KBM-7 (cell line): ENCODE measurements at places on chromosomes 6 and 20.

GRCh38 chr20:5729348-5729747 is 20.9 kb upstream of the SHLD1 start:
- DNase-seq = no peak

DNA sequence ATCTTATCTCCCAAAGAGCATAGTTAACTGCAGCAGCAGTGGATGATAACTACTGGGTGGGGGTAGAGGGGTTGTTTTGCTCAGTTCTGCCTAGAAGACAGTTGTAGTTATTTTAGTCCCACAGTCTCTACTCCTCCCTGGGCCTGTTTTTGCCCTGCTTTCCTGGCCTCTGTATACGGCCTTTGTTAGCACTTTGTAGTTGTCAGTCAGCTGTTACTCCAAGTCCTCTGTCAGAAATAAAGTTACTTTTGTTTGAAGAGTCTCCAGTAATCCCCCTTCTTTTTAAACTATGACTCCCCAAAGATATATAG is 113.9 kb downstream of the SLC16A10 start:
- DNase-seq = peak; percentile 11

DNA sequence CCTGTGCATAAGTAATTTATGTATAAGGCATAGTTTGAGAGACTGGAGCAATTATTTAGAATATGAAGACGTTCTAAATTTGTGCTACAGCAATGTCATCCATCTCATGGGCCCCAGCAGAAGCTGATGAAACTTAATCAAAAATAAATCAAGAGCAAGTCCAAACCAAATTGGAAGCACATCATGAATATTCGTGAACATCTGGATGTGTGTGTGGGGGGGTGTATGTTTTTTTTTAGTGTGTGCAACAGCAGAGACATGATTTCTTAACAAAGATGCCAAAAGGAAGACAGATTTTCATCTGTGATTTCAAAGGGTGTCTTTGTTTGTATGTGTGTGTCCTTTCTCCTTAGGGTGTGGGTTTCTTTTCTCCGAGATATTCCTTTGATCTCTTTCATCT is 58.9 kb downstream of the SASH1 start:
- DNase-seq = no peak

DNA sequence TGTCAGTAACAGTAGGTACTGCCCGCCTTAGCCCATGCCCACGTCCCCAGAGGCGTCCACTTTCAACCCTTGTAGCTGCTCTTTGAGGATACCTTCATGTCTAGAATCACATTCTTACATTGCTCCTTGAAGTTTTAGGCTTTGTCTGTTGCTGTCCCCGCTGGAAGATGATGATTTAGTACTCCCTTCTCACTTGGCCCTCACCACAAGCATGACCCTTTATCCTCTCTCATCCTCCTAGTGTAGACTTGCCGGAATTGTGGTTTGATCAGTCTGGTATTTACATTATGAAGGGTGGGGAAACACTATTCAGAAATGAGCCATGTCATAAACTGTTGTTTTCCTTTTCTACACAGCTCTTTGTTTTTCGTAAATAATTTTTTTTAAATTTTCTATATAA is 87.4 kb downstream of the ARID1B start:
- DNase-seq = no peak

GRCh38 chr6:170450916-170451761 is 102.0 kb downstream of the PSMB1 start:
- no peak for DNase-seq
